ENCODE measurements at places on chromosomes 5 and 9.
A peak's percentile ranks its signal among the peaks of the same experiment; 100 is the strongest.

DNA sequence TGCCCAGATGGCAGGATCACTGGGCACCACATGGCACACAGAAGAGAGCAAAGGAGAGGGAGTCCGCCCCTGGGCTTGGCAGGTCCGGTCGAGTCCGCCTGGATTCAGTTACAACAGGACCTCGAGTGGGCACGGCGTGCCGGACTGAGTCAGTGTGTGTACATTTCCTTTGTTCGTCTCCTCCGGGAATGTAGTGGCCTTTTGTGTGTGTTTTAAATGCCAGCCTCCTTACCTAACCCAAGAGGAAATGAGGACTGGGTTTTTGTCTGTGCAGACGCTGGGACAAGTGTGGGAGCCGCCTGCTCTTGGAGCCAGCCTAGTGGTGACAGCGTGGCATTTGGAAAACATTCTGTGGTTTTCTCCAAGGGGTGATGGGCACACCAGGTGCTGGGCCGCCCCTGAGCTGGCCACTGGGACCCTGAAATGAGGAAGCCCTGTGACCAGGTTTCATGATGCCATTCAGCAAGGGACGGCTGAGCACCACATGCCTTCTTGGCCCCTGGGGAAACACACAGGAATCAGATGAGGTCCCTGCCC is 9.6 kb downstream of the NEK6 start:
- peak; percentile 41 for DNase-seq

GRCh38 chr5:120873083-120873482 is 409.0 kb downstream of the PRR16 start:
- DNase-seq, result no peak

DNA sequence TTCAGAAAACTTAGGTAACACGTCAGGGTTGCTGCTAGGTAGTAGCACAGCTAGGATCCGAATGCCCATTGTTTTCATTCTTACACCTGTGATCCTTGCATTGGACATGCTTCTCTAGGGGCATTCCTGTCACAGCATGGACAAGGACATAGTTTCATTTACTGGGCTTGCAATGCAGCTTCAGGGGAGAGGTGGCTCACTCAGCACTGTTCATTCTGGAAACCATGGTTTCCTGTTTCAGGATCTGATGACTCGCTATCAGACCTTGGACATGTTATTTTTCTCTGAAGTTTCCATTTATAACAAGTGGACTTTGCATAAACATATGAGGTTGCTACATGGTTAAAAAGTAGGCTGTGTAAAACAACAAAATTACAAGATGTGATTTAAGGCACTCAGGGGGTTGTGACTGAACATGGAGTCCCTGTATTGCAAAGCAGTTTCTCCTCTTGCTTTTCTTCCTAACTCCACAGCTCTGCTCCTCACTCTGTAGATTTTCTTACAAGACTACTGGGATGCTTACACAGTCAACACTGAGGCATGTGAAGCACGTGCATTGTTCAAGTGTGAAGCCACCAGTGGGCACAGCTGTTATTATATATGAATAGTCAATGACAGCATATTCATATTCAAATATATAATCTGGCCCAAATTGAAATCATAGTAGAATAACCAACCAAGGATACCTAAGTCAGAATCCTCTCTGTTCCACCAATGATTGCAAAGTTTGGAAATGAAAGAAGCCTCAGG is 66.1 kb upstream of the STK32A start:
- DNase-seq, result no peak

DNA sequence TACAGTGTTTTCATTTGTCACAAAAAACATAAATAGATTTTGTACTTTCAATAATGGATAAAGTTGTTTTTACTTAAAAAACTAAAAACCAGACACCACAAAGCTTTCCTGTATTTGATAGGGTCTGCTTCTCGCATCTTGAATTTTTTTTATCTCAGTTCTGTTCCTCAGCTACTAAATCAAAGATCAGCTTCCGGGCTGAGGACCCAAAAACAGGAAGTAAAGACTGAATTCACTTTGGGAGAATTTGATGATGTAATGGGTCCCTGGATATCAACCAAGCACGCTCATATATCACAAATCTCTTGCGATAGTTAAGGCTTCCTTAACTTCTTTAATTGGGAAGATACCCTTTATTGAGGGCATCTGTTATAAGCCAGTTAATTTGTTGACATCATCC is 24.1 kb downstream of the ITK start:
- DNase-seq, result no peak

GRCh38 chr9:7961076-7961475 is 161.5 kb upstream of the DMAC1 start:
- DNase-seq, result no peak

- DNase-seq, result no peak
Observed at GRCh38 chr5:33223563-33224284, 217.0 kb upstream of the TARS1 start.

DNA sequence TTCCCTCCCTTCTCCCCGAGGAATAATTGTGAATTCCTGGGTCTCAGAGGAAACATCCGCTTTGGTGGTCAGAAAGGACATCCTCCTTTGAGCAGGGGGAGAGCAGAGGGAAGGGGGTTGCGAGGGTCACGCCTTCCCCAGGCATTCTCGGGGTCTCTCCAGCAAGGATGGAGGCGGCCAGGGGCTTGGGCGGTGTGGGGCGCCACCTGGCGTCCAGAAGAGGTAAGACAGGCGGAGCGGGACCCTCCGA is 129.1 kb downstream of the KCNIP1 start:
- DNase-seq, result no peak

DNA sequence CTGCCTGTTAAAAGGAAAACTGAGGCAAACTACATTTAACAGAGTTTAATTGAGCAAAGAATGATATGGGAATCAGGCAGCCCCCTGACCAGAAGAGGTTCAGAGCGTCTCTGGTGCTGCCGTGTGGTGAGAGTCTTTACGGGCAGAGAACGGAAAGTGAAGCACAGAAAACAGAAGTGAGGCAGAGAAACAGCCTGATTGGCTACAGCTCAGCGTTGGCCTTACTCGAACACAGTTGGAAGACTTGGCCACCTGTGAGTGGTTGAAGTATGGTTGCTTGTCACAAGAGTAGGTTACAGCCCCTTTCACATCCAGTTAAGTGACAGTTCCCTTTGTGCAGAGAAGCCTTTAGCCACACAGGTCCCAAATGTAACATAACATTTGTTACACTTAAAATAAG is 16.9 kb upstream of the FBP1 start:
- no peak for DNase-seq

DNA sequence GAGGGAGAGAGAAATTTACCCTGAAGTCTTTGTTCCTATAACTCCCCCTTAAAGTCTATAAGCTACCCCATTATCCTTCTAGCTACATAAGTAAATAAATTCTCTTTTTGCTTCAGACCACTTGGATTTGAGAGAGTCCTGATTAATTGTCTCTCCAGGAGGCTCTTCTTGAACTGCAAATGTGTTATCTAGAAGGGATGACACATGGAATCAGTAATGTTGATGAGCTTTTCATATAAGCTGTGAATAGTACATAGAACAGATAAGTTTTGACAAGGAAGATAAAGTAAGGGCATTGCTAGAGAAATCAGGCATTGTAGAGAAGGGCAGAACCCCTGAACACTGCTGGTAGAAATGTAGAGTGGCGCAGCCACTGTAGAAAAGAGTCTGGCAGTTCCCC is 42.5 kb upstream of the GNPDA1 start:
- no peak for DNase-seq

DNA sequence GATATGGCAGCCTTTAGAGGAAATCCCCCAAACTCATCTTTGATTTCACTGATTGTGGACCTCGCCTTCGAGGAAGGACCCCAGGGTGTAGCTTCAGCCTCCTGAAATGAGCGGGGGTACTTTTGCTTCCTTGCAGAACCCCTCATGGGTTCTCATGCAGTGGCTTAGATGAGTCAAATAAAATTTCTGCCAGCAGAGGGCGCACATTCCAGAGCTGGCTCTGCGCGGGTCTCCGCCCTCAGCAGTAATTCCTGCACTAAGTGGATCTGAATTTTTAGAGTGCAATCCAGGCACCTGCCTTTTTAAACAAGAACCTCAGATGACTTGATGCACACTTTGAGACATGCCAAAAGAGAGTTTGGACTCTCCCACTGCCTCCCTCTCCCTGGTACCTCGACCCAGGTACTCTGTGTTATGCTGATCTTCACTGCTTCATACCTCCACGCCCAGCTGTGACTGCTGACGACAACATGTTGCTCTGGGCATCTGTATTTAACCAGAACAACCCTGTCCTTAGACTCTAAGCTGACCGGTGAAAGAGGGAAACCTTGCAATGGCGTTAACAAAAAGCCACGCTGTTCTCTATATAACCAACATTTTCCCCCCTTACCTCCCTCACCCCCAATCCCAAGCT is 7.3 kb downstream of the EGFLAM start:
- DNase-seq, result no peak

- DNase-seq, result no peak
Observed at GRCh38 chr5:126499853-126500342, 76.7 kb downstream of the GRAMD2B start.

DNA sequence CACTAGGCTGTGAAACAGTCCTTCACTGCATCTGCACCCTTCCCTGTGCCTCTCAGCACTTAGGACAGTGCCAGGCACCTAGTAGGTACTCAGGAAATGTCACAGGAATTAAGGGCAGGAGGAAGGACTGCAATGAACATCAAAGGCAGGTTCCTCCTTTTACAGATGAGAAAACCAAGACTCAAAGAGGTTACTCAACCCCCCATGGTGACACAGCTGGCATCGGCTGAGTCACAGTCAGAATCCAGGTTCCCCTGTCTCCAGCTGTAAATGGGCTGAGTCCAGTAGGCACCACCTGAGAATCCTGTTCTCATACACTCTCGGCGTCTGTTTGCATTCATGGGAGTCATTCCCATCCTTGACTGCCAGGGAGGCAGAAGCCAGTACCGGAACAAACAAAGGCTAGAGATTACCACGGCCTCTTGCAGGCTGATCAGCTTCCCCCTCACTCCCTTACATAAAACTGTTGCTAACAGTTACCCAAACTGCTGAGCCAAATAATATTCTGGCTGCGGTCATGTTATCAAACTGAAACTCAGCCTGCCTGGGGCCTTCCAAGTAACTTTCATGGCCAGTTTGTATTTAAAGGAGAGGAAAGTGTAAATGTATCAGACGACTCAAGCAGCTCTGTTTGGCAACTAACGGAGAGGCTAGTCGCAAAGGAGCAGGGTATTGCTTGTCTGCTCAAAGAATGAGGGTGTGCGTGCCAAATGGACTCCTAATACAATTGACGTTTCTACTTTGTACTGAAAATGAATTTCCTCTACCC is 201.7 kb downstream of the PAPPA start:
- peak; percentile 43 for DNase-seq

DNA sequence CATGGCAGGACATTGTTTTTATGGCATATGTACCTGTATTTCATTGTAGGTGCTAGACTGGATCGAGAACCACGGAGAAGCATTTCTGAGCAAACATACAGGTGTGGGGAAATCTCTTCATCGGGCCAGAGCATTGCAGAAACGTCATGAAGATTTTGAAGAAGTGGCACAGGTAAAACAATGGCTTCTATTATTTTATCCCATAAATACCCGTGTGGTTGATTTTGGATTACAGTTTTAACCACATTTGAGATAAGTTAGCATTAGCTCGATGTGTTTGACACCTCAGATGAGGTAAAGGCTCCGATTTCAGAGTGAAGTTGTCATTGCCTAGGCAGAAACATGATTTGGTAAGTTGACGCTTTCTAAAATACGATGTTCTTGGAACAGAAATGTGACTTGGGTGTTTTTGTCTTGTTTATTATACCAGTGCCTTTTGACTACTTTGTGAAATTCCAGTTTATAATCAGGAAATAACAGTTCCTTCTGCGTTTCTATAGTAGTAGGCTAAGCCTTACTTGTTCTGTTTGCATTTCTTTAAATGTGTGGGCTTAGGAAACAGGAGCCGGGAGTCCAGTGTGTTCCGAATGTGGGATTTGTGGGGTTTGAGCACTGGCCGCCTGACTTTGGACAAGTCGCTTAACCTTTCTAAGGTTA is 187.7 kb downstream of the TRIO start:
- DNase-seq, result no peak

- DNase-seq, result no peak
Observed at GRCh38 chr5:92581249-92581648, 999.8 kb downstream of the NR2F1-AS1 start.

DNA sequence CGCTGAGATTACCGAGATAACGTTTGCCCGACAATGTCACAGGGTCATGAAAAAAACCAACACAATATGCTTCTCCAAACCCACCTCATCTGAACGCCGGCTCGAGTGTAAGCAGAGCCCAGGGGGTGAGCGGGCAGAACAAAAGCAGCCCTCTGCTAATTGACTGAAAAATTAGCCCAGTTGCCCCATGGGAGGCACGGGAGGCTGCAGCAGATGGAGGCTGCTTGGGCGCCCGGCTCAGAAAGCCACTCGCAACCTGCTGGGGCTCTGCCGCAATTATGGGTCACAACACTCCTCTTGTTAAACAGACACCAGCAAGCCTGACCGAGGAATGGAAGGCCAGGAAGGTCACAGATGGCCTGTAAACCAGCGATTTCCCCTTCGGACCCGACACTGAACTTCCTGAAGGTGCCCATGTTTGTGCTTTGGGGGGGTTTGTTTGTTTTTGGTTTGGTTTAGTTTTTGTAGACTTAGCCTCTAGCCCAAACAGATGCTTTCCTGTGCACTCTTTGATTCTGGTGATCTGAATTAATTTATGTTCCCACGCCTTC is 104.6 kb upstream of the IRX1 start:
- DNase-seq, result no peak

DNA sequence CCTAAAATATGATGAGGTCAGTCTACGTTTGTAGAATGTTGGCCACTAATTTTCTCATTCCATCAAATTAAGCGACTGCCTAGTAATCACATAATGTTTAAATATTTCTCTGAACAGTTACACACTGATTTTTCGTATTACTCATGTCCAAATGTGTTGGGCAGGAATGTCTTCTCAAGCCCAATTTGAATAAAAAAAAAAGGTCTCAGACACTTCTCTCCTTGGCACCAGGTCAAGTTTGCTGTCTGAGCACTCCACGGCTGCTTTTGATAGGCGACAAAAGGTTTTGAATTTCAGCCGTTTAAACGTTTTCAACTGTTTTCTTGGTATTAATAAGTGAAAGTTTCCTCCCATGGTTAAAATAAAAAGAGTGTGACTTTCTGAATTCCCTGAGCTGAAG is 542.1 kb downstream of the IRX1 start:
- no peak for DNase-seq

DNA sequence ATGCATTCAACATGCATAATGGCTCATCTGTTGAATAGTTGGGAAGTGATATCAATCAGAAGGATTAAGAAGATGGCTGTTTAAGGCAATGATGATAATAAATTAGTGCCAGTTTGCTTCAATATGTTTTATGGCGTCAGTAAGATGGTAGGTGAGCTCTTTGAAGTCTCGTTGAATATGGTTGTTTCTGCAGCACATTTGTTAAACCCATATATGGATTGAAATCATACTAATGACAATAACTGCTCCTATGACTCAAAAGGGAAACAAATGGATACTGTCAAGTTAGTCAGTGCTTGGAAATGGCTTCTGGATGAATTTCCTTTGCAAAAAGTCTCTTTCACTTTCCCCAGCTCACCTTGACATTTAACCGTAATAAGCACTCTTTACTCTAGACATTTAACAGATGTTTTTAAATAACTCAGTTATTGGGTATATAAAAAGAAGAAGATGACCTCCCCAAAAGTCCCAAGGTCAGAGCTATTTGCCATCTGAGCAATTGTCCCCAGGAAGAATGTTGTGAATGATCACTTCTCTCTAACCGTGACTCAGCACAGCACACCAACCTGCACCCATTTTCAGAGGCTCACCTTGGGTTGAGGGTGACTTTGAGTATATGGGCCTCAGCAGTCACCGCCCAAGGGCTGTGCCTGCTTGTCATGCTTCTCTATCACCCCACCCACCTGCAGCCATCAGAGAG is 133.4 kb downstream of the GRIA1 start:
- peak; percentile 8 for DNase-seq
